SK-N-SH (cell line): ENCODE measurements at places on chromosomes 13 and 19.

DNA sequence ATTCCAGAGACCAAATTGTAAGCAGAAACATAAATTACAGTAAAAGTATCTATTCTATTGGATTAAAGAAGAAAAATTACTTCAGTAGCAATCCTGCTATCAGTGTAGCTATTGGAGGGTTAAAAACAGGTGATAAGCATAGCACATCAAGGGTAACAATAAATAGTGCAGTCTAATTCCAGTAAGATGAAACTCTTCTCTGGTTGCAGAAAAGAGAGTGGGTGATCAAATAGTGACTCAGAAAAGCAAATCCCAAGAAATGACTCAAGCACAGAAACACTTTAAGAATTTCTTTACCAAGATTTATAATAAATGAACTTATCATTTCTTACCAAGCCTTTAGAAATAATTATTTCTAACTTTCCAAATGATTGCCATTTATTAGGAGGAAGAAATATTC, 135.7 kb downstream of the LMO7 start:
- DNase-seq, result no peak

DNA sequence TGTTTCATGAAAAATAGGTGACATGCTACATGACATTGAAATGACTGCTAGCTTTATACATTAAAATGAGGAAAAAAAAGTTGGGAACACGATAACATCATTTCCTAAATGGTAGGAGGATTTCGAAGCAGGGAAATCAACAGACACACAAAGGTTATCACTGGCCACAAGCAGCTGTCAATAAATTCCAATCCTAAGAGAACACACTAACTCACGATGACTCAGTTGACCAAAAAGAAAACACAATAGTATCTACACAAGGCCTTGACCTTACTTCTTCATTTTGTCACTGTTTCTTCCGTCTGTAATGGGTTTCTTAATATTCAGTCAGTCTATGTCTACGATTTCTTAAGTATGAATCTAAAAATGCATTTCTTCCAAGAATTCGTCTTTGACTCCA, 36.5 kb downstream of the STARD13 start:
- DNase-seq, result no peak

GRCh38 chr13:44758630-44759383, 182.7 kb upstream of the TSC22D1 start:
- DNase-seq, result no peak

- no peak for DNase-seq
These were observed 241.4 kb downstream of the ENOX1 start for GRCh38 chr13:43545317-43545874.

DNA sequence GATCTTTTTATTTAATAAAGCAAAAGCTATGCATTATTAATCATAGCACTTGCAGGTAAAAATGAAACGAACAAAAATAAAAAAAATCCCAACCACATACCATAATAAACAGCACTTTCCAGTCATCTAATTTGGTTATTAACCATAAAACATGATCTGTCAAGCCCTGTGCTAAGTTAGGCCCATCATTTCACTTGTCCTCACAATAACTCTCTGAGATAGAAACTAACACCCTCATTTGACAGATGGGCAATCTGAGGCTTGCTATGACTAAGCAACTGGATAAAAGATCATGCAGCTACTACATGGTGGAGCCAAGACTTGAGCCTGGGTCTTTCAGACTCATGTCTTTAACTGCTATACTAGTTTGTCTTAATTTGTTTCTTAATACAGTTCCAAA, 21.8 kb downstream of the PROSER1 start:
- no peak for DNase-seq

- no peak for DNase-seq
These were observed 562.5 kb downstream of the EFNB2 start for GRCh38 chr13:105972811-105973590.

- DNase-seq, result no peak
These were observed 221.3 kb downstream of the NHLRC3 start for GRCh38 chr13:39259371-39260140.

DNA sequence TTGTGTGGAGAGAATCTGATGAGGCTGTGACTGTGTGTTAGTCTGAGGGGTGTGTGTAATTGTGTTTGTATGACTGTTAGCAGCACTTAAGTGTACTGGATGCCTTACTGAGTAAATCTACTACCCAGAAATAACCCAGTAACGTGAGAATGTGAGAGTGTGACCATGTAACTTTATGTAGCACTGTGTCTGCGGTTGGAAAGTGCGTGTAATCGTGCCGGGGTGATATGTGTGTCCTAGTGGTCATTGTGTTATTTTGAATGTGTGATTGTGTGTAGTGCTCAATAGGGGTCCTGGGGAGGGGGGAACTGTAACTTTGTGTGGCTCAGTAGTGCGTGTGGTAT, 550 bp downstream of the ZNF383 start:
- DNase-seq, result peak; percentile 14

DNA sequence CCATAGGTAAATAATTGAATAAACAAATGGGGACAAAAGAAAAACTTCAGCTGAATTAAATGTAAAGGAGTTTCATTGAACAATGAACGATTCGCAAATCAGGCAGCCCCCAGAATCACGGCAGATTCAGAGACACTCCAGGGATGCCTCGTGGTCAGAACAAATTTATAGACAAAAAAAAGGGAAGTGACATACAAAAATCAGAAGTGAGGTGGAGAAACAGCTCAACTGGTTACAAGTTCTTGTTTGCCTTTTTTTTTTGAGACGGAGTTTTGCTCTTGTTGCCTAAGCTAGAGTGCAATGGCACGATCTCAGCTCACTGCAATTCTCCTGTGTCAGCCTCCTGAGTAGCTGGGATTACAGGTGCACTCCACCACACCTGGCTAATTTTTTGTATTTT, 5.7 kb downstream of the ZNF566 start:
- no peak for DNase-seq

DNA sequence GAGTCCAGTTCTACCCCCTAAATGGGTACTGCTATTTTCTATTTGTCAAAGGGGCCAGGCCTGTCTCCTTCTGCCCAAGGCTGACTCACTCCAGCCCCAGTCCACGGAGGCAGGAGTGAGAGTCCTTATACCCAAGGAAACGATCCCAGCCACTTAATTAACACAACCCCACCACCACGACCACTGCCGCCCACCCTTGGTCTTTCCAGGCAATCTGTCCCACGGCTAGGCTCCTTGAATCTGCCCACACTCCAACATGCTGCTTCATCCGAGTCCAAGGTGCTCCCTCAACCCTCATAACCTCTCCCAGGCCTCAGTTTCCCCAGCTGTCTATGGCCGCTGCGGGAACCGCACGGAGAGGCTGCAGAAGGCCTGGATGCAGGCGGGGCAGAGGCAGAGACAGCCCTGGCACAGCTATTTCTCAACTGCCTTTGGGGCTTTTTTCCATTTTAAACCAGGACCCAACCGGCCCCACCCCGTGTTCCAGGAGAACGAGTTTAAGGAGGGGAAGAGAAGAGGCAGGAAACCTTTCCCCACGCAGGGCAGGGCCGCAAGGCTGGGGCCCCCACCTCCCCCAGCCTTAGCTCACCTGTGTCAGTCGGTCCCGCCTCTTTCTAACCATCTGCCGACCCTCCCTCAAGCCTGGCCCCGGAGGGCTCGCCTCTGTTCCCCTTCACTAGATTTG, 746 bp downstream of the RAB3D start:
- peak; percentile 9 for DNase-seq

- no peak for DNase-seq
These were observed 619.6 kb downstream of the KCTD12 start for GRCh38 chr13:76266561-76266960.

DNA sequence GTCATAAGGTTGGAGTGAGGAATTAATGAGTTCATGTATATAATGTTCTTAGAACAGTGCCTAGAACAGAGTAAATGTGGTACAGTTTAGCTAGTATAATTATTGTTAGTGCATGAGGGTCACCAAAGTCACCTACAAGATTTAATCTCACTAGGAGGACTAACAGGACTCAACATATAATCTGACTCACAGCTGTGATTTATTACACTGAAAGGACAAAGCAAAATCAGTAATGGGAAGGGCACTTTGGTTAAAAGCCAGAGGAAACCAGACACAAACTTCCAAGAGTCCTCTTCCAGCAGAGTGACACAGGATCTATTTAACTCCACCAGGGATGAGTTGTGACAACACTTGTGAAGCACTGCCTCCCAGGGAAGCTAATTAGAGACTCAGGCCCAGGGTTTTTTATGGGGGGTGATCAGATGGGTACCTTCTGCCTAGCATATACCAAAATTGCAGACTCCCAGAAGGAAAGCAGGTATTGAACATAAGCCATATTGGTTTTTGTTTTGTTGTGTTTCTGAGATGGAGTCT, 341.2 kb upstream of the DACH1 start:
- DNase-seq, result peak; percentile 9

- DNase-seq, result peak; percentile 30
These were observed 44.9 kb upstream of the ZNF91 start for GRCh38 chr19:23440207-23440606.

- DNase-seq, result peak; percentile 29
These were observed 46.8 kb downstream of the TEX26 start for GRCh38 chr13:30978981-30979956.

DNA sequence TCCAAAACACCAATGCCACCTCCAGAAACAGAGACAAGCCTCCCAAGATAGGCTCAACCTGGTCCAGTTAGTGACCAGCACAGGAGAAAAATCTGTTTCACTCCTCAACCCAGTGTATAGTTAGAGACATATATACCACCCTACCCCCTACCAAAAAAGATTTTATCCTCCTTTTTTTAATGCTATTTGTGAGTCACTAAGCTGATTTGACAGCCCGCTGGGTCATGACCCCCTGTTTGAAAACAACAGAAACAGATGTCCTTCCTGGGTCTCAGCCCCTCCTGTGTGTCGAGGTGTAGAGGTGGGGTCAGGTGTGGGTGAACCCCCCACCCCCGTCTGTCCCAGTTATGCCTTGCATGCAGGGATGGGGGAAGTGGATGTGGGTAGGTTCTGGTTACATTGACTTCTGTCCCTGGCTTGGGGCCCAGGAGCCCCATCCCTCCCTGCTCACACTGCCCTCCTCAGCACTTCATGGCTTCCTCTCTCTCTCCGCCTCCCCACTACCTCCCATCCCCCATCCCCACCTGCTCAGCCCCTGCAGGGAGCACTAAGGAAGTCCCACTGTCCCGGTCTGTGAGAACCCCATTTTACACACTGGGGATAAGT, 14.0 kb upstream of the TOMM40 start:
- DNase-seq, result no peak

DNA sequence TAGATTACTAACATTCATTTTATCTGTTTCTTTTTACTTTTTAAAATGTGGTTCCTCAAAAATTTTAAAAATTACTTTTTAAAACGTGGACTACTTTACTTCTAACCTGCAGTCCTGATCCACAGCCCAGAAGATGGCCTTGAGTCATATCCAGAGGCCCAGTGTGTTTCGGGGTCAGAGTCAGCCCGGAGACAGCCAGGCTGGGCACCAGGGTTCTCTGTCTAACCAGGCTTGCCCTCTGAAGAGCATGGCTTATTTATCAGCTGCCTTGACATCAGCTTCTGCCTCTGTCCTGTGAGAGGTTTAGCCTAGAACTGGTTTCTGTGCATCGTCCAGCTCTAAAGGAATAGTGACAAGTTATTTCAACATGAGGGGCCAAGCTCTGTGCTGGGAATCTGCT, 332.0 kb downstream of the FGF9 start:
- no peak for DNase-seq

GRCh38 chr13:106496072-106496997, 39.1 kb downstream of the EFNB2 start:
- DNase-seq, result no peak

- no peak for DNase-seq
These were observed 176.2 kb downstream of the RFC3 start for GRCh38 chr13:33994198-33994597.

DNA sequence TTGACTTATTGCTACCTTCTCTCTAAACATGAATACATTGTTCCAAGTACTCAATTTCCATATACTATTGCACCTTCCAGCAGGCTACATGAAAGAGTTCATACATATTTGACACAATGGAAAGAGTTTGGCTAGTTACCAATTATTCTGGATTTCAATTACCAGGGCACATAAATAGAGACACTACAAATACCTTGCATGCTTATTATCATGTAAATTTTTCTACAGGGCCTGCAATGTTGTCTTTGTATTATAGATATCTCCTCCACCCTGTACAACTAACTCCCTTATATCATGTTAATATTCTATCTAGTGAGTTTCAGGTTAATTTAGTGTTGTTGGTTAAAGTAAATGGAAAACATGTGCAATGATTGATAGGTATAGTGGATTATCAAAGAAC, 540.7 kb upstream of the SLITRK5 start:
- DNase-seq, result no peak

GRCh38 chr13:32491028-32491427, 47.6 kb downstream of the N4BP2L2 start:
- no peak for DNase-seq

DNA sequence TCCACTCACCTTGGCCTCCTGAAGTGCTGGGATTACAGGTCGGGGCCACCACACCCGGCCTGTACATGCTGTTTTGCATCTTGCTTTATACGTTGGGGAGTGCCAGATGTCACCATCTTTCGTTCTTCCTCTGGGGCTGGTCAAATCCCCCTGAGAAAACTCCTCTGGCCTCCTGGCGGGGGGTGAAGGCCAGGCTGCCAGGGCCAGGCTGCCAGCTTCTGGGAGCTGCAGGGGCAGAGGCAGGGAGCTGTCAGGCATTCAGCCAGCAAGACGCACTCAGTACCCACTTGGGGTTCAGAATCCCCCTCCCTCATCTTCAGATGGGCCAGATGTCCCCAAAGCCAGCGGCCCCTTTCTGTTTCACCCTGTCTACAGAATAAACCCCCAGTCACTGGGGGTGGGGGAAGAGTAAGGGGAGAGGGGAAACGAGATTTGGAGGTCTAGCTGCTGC, 16.1 kb downstream of the ZSWIM9 start:
- no peak for DNase-seq
